ENCODE measurements at places on chromosomes 2 and 18.

- DNase-seq: no peak
Observed at GRCh38 chr2:30366199-30366691, 80.8 kb upstream of the LCLAT1 start.

- no peak for DNase-seq
Observed at GRCh38 chr2:119233326-119234020, 9.8 kb downstream of the STEAP3 start.

GRCh38 chr18:37566479-37567060, 972 bp upstream of the CELF4 start:
- no peak for DNase-seq

- no peak for DNase-seq
Observed at GRCh38 chr2:10242451-10242850, 60.3 kb upstream of the HPCAL1 start.

DNA sequence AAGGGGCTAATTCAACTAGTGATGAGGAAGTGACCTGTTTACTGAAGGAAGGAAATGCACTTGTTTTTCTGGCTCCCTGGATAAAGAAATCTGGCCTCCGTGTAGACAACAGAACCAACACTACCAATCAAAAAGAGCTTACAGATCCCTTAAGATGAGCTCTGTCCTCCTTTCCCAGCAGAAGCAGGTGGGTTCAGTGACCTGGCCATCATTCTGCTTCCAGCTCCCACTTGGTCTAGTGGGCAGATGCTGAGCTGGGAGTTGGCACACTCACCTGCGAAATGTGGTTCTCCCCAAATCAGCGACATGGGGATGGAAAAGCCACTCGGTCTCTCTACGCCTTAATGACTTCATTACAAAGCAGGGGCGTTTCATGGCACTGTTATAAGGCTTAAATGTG, 132.6 kb downstream of the AFF3 start:
- DNase-seq: no peak

DNA sequence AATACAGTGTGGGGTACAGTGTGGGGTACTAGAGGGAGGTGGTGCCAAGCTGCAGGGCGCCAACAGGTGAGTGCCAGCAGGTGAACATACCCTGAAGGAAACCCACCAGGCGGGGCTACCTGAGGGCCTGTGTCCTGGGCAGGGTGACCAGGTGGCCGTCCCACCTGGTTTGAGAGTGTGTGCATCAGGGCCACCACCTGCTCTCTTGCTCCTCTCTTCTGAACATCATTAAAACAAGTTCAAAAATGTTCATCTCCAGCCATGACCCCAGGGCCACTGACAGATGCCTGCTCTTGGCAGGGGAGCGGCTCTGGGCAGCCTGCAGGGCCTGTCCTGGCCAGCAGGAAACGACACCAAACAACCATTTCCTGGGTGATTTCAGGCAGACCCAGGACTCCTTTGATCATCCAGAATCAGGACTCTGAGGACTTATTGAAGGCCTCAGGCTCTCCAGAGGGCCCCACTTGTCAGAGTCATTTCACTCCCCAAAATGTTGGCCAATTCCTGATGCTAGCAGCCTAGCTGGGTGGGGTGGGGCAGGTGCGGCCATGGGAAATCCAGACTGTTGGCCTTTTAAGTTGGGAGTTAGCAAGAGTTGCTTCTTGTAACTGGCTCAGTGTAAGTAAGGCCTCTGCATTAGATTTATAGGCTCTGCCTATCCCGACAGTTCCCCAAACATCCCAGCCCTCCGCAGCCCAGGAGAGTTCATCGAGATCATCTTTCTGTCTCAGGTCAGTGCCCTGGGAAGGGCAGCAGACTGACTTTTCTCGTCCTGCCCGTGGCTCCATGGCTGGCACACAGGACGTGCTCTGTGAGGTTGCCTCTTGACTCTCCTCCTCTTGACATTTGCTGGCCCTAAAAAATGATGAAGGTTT, 111.5 kb upstream of the ZNF236 start:
- no peak for DNase-seq

Measured in right renal pelvis (tissue), 4 donors.